Stimulated activated CD4-positive, alpha-beta T cell treated with anti-CD3 and anti-CD28 coated beads, Interleukin-1b, Interleukin-23, amount 100 ng/mL, for 1 hour (primary cell): ENCODE measurements at places on chromosomes 7 and 10.

DNA sequence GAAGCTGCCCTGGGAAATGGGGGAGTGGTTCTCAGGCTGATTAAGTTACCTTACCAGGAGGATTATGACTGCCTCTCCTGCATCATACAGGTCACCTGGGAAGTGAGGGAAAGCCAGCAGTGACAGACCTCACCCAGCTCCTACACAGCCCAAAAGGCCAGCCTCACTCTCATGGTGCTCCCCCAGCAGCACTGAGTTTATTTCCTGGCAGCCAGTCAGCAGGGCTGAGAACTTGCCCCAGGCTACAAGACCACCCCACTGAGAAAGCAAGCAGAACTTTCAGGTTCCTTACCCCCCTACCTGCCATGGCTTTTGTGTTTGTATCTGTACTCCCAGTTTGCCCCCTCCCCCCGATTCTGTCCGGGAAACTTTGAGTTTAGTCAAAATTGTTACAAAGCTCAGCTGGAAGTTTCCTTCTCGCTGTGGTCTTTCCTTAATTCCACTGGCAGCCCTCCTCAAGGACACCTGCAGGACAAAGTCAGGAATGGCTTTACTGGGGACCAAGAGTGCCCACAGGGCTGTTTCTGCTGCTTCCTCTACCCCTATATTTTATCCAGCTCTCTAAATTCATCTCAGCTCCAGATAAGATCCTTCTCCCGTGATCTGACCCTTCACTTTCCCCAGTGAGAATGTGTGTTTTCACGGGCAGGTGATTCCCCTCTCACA, 649.8 kb upstream of the MBL2 start:
- no peak for DNase-seq

DNA sequence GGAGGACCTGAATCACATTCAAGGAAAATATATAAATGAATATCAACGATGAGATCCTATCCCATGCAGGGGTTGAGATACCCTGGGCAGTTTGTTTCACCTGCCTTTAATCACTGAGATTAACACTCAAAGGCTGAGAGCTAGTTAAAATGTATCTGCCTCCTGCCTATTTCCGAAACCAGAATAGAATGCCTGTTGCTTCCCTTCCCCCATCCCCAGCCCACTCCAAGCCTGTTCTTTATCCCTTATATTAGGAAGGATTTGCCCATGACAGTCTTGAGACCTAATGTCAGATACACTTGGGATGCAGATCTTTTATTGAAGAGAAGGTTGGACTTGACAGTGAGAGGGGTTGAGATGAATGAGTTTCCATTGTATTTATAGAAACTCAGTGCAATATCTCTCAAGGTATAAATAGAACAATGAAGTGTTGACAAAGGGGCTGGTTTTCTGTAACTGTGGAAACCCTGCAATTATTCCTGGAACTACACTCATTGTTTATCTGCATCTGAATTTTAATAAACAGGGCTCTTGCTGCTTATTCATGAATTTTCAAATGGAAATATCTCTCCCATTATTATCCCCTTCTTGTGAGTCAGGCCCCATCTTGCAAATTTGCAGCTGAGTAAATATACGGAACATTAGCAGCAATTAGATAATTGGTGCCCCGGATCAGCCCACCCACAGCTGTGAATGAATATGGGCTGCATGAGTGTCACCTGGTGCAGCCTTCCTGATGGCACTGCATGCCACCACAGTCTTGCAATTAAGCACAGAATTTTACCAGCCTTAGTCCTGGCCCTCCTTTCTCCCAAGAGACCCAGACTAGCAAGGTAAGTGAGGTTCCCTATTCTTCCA, 66.7 kb downstream of the SORCS3 start:
- DNase-seq, result no peak

GRCh38 chr7:38550836-38551235, 80.3 kb downstream of the AMPH start:
- DNase-seq, result no peak

DNA sequence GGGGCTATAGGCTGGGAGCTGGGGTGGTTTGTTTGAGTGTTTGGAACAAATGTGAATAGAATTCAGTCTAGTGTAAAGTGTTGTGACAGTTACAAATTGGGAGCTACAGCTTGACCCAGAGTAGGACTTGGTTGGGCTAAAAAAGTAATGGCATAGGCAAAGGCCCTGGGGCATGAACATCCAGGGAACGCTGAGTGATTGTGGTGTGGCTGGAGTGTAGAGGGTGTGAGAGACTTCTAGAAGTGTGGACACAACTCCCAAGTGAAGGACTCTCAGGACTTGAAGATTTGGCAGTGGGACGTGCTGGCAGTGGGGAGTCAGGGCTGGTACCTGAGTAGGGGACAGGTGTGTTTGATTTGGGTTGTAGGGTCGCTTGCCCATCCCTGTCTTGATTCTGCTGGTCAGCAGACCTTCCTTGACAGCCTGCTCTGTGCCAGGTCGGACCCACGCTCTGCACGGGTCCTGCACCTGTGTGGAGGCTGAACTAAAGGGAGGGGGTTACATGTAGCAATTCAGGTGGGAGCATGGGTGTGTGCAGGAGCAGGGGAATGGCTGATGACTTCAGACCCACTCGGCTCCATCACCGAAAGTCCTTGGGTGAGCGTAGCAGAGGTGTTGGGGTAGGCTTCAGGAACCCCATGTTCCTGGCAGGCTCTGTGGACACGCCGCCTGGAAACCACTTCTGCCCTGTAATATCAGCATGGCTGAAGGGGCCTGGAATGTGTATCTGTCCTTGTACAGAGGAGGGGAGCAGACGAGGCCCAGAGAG, 43.3 kb downstream of the ZMIZ1 start:
- no peak for DNase-seq

DNA sequence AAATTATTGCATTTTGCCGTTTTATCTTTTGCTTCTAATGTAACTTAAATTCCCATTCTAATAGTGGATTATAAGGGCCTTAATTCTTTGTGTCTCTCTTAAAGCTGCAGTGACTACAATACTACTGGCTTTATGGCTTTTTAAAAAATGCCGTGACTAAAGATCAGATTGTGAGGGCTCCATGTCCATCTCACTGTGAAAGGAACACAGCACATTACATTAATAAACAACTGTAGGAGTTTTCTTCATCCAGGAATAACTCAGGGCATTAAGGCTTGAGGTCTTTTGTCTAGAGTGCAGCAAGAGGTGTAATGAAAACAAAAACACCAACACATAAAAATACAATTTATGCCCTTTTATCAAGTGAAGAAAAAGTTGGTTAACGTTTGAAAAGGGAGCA, 205.3 kb downstream of the SKAP2 start:
- DNase-seq, result no peak

- DNase-seq, result no peak
These were observed 445.6 kb downstream of the GFRA1 start for GRCh38 chr10:115827231-115828009.
